NCI-H1105 (cell line): ENCODE measurements at places on chromosomes 16 and 17.

DNA sequence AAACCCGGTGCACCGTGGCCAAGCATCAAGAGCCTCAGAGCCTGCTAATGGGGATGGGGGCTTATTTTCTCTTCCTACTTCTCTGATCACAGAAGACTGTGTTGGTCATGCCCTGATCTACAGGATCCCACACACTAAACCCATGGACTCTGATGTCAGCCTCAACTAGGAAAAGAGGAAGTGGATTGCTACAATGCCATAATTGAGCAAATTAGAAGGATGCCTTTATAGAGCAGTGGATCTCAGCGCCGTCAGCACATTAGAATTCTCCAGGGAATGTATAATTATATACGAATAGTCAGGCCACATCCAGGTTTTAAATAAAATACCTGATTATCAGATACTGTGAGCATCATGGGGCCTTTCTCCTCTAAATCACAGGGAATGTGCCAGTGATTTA is 64.8 kb downstream of the VAT1L start:
- DNase-seq = no peak

- DNase-seq = no peak
Observed at GRCh38 chr16:28182183-28182582, 29.6 kb downstream of the XPO6 start.

GRCh38 chr17:49931416-49932137 is 37.4 kb upstream of the DLX4 start:
- peak; percentile 70 for DNase-seq

GRCh38 chr17:39757931-39758873 is 20.5 kb downstream of the GRB7 start:
- DNase-seq = no peak

DNA sequence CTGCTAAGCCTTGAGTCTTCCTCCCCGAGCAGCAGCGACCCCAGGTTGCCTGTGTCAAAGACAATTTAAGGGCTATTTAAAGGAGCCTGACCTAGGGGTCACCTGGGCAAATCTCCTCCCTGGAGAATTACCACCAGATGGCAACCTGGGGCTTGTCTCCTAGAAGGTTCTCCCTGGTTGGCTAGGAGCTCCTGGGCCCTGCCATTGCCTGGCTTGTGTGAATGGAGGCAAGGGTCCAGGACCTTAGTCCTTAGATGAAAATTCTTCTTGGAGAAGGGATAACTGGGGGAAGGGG is 51.3 kb upstream of the TAC4 start:
- DNase-seq = peak; percentile 18

DNA sequence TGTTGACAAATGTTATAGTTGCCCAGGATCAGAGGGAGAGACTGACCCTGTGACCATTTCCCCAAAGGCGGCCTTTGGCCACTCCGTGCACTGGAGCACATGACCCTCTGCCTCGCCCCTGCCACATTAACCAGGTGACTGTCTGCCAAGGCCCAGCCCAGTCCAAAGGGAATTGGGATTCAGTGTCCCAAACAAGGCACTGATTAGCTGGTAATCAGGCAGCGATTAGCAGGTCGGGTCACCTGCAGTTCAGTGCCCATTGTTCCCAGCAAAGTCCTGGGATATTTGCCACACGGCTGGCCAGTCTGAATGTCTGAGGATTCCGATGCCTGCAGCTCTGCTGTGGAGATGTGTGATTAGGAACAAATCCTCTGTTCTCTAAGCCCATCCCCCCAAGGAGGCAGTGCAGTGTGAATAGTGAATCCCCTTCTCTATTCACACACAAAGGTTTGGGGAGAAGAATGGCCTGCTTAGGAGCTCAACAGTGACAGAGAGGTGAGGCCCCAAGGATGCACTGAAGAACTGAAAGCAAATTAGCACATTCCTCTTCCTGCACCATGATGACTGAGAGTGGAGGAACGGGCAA is 123.1 kb upstream of the MAF start:
- DNase-seq = no peak

DNA sequence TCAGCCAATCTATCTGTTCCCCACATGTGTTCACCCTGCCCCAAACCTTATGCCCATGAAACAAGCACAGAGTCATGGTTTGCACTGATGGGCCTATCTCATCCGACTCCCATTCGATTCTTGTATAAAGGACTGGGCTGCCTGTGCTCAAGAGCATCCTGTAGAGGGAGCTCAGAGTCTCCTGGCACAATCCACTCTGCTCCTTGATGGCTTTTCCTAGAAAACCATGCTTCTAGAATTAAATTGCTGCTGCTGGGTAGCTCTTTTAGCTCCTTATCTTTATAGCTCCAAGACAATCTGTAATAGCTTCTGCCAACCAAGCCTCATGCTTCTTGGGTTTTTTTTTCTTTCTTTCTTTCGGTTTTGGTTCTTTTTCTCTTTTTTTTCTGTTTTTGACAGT is 9.7 kb downstream of the ZNF19 start:
- no peak for DNase-seq
